GM12891 (cell line): ENCODE measurements at places on chromosomes 16 and 17.

DNA sequence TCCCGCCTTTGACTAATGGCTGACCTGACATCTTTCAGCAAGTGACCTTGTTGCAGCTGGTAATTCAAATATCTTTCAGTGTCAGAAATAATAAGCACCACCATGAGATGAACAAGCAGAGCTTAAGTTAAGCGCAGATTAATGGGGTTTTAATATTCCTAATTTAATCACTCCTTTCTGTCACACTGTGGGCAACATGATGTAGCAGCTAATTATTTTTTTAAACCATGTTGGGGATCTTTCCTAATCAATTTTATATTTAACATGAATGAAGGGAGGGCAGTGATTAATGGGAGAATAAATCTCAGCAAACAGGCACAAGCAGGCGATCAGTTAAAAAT, 353.6 kb upstream of the TNRC6C start:
- DNase-seq, result no peak

GRCh38 chr17:61481421-61481820, 29.2 kb downstream of the TBX4 start:
- no peak for DNase-seq

GRCh38 chr17:4345581-4346252, 20.8 kb downstream of the UBE2G1 start:
- DNase-seq, result no peak

- DNase-seq, result no peak
Measured at GRCh38 chr17:66930933-66931332, 33.6 kb upstream of the CACNG4 start.

DNA sequence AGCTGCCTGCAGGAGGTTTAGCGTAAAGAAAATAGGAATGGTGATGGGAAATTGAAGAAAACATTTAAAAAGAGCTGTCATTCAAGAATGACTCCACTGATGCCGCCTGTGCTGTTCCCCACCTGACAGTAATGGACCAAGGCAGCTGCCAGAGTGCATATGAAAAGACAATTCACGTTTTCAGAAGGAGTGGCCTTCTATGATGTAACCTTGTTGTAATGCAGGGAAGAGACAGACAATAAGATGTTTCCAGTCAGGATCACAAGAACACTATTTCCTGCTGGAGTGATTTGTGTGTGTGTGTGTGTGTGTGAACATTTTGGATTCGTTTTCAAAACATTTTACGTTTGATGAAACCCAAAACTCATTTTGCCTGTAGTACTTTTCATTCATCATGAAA, 203.7 kb downstream of the LGALS9B start:
- DNase-seq, result no peak

DNA sequence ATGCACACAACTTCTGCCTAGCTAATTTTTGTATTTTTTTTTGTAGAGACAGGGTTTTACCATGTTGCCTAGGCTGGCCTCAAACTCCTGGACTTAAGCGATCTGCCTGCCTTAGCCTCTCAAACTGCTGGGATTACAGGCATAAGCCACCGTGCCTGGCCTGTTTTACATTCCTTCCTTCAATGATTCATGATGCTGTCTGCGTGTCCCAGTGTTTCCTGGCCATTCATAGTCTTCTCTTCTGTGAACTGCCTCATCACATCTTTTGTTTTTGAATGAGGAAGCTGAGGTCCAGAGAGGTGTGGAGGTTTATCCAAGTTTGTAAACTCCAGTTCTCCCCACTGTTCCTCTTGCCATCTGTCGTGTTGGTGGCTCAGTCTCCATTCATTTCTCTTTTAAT, 64.5 kb upstream of the MED9 start:
- no peak for DNase-seq

GRCh38 chr16:89489040-89489897, 1.1 kb downstream of the ANKRD11 start:
- DNase-seq, result peak; percentile 60

GRCh38 chr16:52456368-52456767, 90.6 kb downstream of the TOX3 start:
- no peak for DNase-seq

GRCh38 chr17:34675605-34676004, 96.2 kb downstream of the TMEM132E start:
- DNase-seq, result no peak

DNA sequence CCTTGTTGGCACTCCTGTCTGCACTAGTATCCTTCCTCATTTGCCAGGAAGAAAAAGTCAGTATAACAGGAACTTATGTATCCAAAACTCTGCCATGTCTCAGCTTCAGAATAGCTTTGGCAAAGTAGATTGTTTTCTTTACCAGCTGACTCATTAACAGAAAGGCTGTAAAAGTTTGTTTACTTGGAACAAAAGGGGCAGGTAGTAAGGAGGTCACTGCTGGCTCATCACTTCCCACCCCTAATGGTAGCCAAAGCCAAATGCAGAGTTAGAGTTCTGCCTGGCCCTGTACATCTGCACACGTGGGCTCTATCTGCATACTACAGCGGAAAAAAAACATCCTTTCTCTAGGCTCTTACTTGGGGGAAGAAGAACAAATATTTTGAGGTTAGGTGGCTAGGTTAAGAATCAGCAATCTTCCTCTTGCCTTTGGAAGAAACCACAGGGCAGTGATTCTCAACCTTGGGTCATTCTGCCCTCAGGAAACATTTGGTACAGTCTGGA, 90.9 kb upstream of the BCAR1 start:
- no peak for DNase-seq

GRCh38 chr16:80418517-80419355, 122.1 kb upstream of the DYNLRB2 start:
- no peak for DNase-seq

DNA sequence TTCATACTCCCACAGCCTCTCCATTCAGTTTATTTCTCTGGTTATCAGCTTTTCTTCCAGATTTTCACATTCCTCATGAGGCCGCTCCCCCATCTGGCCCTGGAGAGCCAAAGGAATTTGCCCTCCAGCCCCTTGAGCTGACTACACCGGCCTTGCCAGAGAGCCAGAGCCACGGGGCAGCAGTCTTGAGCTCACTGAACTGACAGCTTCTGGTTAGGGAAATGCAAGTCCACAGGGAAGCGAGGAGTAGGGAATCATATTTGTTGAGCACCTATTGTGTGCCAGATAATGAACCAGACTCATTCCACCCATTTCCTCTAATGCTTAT, 102.4 kb downstream of the ABCC12 start:
- DNase-seq, result no peak

GRCh38 chr17:45825792-45826191, 18.9 kb upstream of the SPPL2C start:
- DNase-seq, result no peak

GRCh38 chr17:58324409-58325288, 3.9 kb downstream of the TSPOAP1 start:
- DNase-seq, result no peak

- DNase-seq, result no peak
Measured at GRCh38 chr17:31488264-31488981, 96.9 kb downstream of the RAB11FIP4 start.

DNA sequence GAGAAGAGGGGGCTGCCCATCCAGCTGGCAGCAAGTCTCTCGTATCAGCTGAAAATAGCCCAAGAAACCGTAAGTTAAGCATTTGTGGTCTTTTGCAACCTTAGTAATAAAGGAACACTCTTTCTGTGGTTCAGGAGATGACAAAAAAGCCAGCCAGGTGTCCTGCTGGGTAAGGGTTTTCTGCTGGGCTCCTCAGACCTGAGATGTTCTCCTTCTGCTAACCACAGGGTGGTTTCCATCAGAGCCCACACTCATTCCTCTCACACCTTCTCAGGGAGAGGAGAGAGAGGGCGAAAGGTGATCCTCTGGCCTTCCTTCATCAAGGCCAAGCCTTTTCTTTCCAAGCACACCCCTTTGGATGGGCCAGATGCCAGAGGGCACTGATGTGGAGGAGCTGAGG, 70.7 kb downstream of the TEX14 start:
- DNase-seq, result no peak

DNA sequence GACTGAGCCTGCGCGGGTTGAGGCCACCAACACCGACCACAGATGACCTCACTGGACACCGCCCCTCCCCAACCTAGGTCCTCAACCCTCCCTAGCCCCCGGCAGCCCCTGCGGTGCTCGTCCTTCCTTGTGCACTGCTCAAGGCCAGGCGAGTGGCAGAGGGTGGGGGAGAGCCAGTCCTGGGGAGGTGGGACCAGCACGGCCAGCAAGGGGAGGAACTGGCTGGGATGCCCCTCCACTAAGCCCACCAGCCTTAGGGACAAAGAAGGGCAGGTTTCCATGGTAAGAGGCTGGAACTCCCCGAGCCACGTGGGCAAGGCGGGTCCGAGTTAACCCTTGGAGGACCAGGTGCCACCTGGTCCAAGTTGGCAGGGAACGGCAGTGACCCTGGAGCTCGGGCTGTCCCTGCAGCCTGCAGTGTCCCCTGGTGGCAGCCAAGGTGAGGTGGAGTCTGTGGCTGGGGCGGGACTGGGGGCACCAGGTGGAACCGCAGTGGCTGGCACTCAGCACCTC, 9.2 kb downstream of the FSCN2 start:
- no peak for DNase-seq

- DNase-seq, result no peak
Measured at GRCh38 chr16:1444730-1445517, 568 bp upstream of the CCDC154 start.

DNA sequence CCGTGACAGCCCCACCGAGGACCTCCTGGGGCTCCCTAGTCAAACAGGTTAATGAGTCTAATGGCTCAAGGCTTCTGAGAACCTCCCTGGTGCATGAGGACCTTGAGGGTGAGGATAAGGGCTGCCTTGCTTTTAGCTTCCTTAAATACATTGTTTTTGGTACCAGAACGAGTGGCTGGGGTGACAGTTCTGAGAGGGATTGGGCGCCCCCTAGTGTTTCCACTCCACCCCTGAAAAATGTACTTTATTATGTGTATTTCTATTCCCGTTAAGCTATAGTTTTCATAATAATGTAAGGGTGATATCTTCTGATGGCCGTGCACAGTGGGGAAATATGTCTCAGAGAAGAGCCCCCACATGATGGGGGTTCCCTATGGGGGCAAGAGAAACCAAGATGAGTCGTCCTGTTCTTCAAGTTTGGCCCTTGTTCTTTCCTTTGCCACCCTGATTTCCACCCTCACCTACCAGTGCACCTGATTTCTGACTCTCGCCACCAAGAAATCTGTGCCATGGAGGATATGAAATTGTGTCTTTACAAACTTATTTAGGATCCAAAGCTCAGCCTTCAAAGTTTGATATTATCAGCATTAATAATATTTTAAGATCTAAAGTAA, 14.5 kb upstream of the VWA3A start:
- peak; percentile 24 for DNase-seq

DNA sequence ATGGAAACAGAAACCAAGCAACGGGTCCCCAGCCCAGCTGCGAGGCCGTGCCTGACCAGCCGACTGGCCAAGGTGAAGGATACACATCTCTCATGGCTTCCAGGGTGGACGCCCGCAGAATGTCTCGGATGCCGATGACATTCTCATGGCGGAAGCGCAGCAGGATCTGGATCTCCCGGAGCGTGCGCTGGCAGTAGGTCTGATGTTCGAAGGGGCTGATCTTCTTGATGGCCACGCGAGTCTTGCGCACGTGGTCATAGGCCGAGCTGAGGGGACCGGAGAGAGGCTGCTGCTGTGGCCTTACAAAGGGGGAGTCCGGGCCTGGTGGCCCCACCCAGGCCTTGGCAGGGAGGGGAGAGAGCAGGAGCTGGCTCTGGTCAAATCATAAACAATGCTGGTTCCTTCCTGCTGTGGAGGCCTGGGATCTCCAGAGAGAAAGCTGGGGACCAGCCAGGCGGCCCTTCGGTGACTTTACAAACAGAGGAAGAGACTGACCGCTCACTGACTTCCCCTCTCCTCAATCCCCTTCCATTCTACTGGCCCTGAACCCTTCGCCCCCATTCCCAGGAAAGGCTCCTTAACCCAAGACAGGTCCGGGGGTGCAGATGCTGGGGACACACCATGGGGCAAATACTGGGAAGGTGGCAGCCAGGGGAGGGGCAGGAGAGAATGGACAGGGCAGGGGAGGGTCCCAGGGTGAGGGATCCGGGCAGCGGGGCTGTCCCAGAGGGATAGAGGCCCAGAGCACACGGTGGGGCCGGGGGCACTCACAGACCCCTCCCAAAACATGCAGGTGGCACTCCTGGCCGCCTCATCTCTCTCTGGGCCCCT, 1.1 kb downstream of the MAPK3 start:
- DNase-seq, result no peak

DNA sequence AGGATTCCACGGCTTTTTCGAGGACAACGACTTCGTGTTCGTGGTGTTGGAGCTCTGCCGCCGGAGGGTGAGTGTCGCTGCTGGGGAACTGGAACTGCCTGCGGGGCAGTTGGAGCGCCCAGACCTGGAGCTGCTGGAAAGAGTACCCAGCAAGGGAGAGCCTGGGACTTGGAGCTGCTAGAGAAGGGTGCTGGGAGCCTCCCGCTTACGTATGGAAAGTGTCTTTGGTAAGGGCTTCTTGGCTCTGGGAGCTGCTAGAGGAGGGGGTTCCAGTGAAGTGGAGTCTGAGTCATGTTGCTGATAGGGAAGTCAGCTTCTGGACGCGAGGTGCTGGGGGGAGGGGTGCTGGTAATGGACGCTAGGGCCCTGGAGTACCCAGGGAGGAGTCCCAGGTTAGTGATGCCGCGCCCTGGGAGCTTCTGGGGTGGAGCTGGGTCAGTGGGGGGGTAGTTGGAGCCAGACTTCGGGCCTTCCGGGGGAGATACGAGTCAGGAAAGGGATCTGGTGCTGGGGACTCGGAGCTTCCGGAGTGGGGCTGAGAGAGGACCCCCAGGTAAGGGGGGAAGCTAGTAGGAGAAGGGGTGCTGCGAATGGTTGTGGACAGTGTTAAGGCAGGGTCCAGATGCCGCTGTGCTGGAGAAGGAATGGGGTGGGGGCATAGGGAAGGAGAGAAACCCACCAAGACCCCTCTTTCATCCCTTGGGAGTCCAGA, 741 bp downstream of the PLK1 start:
- peak; percentile 52 for DNase-seq

DNA sequence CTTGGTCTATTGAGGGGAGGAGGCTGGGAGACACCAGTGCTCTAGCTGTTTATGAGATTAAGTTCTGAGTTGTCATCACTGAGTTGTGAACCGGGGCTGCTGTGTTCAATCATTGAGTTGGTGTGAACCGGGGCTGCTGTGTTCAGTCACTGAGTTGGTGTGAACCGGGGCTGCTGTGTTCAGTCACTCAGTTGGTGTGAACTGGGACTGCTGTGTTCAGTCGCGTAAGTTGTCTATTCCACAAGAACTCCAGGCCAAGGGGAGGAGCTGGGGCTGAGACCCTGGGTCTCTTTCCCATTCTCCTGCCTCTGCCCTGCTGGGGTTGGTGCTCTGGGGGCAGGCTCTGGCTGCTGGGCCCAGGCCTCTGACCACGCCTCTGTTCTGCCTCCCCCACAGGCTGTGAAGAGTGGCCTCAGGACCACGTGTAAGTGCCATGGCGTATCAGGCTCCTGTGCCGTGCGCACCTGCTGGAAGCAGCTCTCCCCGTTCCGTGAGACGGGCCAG, 24.5 kb downstream of the WNT9B start:
- DNase-seq, result no peak

GRCh38 chr16:2473999-2474876, 689 bp upstream of the TBC1D24 start:
- peak; percentile 72 for DNase-seq

DNA sequence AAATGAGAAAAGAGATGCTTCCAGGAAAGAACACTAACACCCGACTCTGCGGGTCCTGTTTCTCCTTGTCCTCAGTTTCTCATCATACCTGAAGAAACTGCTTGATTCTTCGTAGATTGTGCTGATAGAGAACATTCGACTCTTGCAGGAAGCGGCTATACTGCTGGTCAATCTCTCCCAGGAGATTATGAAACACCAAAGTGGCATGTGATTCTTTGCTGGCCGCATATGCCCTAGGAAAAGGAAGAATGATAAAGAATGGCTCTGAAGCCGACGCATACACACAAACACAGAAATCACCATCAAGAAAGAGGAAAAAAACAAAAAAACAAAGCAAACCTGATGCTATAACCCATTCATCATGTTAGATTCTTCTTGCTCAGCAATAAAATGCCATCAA, 41.8 kb downstream of the STAT3 start:
- DNase-seq, result no peak
